Stimulated activated CD4-positive, alpha-beta T cell treated with anti-CD3 and anti-CD28 coated beads, Interleukin-15, amount 100 ng/mL, for 1 hour (primary cell): ENCODE measurements at places on chromosomes 13 and 19.

DNA sequence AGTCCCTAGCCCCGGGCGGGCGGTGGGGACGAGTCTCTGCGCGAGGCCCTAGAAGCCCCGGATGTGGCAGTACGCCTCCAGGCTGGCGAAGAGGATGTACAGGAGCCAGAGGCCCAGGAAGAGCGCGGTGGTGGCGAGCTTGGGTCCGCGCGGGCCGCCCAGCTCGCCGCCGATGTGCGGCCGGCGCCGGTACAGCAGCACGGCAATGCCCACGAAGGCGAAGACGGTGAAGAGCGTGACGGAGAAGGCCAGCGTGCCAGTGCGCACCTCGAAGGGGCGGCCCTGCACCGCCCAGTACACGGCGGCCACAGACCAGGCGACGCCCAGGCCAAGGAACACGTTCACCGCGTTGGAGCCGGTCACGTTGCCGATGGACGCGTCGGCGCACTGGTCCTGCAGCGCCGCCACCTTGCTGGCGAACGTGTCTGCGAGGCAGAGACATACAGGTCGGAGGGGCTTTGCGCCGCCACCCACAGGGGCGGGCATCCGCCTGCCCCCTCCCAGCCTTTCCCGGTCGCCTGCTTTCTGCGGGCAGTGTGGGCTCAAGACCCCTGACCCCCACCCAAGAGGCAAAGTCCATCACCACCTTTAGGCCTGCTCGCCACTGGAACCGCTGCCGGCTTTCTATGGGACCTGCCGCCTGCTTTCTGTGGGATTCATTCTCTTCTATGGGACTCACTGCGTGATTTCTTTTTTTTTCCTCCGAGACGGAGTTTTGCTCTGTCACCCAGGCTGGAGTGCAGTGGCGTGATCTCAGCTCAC lies 10.9 kb upstream of the MEIS3 start:
- DNase-seq, result no peak

- no peak for DNase-seq
Measured at GRCh38 chr19:15181394-15181793, 19.4 kb downstream of the NOTCH3 start.

- DNase-seq, result no peak
Measured at GRCh38 chr19:6654347-6655310, 15.3 kb downstream of the TNFSF14 start.

DNA sequence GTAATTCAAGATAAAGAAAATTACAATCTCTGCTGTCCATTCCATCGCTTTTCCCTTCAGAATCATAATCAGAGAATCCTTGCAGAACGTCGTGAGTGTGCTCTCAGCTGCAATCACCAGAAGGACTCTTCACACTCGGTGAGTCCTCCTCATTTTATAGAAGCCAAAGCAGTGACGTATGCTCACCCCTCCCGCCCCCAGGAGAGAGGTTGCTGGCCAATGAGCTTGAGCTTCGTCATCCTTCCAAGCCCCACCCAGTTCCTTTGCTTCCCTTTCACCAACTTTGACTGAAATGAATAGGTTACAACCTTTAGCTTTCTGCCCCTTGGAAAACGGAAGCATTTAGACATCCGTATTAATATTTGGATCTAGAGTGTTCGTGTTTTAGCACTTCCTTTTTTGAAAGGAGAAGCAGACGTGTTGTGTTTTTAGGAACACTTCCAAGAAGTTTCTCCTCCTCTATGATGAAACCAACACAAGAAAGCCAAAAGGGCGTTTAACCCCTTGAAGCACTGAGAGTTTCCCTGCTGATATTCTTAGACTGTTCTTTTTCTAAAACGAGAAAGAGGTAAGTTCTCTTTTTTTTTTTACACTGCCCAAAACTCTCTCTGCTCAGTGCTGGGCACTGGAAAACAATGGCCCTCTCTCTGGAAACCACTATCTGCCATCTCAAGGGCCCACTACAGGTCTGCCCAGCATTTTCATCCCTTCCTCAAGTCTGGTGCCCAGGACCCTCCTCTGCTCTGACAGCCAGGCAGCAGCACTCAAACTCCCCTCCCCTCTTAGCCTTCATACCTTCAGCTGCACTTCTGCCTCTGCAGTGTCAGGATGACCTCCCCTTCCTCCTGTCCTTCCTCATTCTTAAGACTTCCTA lies 44.3 kb upstream of the CEACAM21 start:
- peak; percentile 52 for DNase-seq

GRCh38 chr19:30908262-30908771 lies 440.9 kb downstream of the TSHZ3 start:
- DNase-seq, result no peak
